Stimulated activated CD4-positive, alpha-beta T cell treated with anti-CD3 and anti-CD28 coated beads, Interleukin-2, amount 100 ng/mL, for 24 hours (primary cell): ENCODE measurements at places on chromosomes 7 and 10.

DNA sequence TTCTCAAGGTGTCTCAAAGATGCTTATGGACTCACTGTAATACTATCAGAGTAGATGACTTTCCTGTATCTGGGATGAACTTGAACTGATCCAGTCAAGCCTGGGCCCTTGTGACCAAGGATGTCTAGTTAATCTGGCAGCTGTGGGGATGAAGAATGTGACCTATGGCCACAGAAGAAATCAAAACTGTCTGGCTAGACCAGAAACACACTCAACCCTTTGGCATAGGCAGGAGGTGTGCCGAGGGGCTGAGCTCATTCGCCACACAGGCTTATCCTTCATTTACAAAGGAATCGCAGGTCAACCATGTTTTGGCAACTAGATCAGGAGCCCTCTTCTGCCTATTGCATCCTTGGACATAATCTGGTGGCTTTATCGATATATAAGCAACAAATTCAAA lies 110.6 kb downstream of the ATXN7L1 start:
- DNase-seq = no peak

DNA sequence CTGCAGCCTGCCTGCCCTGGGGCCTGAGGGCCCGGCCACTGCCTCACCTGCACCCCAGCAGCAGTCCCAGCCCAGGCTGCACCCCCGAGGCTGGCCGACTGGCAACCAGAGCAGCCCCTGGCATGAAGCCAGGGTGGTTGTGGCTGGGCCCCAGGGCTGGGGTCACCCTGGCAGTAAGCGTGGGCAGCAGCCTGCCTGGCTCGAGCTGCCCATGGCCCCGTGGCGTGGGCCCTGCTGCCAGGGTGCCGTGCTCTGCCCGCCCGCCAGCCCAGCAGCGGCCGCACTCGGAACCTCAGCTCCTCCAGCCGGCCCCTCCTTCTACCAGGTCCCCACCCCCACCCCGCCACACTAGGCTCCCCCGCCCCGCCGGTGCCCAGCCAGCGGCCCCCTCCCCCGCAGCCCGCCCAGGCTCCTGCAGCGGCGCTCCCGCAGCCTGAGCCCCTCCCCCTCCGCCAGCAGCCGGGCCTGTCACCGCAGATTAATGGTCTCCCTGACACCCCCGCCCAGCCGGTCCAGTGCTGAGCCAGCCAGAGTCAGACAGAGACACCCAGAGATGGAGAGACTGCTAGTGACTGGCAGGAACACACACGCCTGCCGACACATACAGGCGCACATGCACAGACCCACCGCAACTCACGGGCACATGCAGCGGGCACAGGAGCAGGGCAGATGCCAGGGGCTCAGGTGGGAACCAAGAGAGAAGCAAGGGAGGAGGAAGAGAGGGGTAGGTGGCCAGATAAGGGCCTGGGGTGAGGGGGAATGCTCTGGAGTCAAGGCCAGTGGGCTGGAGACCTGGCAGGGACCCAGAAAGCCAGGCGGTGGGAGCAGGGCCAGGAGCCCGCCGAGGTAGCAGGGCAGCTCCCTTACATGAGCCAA lies 22.4 kb downstream of the KCNH2 start:
- DNase-seq = no peak

DNA sequence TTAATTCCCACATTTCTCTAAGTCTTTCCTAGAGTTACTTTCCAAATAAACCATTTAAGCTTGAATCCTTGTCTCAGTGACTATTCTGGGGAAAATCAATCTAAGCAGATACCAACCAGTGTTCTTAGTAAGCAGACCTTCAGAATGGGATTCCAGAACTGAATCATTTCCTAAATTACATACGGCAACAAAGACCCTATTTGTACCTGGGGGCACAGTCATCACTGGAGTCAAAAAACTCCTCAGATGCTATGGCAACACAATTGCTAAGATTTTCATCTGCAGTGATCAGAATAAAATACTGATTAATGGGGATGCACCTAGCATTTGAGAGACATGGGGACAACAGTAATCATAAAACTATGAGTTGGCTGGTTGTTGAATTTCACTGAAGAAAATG lies 284.7 kb upstream of the HGF start:
- DNase-seq = no peak

DNA sequence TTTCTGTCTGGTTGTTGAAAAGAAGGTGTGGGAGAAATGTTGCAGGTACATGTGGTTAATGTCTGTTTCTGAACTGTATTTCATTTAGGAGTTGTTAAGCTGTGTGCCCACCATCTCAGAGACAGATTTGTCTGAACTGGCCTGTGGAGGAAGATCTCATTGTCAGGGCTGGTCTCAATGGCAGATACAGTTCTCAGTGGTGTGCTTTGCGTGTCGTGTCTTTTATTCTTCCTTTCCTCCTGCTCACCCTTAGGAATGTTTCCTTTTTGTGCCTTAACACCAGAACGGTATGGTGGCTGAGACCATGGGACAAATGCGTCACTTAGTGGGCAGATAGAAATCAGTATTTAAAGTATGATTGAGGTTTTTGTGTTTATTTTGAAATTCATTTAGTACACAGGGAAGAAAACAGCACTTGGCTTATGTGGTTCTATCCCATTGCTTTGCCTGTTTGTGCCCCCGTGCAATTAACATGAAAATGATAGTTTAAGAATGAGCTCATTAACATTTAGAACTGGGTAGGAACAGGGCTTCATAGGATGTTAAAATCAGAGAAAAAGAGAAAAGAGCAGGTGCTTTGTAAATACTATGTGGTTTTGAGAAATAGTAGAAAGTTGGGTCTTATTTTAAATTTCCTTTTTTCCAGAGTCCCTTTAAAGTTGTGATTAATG lies 112.6 kb downstream of the AUTS2 start:
- no peak for DNase-seq

DNA sequence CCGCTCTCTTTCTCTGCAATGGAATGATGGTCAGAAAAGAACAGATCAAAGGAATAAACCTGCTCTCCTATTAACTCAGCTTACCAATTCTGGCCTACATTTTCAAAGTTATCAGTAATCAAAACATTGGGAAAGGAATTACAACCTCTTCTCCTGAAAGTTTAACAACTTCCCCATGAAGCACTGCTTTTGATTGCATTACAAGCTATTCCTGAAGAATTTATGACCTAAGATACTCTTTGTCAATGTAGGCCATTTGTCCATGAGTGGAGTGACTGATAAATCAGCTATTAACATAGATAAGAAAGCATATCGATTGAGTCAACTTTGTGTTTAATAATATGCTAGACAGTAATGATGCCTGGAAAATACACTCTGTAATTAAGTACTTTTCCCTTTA lies 271.7 kb upstream of the C7orf33 start:
- DNase-seq = no peak

GRCh38 chr10:86752311-86752710 lies 4.1 kb upstream of the BMPR1A start:
- DNase-seq = no peak

GRCh38 chr10:55180357-55180756 lies 379.3 kb upstream of the PCDH15 start:
- no peak for DNase-seq

DNA sequence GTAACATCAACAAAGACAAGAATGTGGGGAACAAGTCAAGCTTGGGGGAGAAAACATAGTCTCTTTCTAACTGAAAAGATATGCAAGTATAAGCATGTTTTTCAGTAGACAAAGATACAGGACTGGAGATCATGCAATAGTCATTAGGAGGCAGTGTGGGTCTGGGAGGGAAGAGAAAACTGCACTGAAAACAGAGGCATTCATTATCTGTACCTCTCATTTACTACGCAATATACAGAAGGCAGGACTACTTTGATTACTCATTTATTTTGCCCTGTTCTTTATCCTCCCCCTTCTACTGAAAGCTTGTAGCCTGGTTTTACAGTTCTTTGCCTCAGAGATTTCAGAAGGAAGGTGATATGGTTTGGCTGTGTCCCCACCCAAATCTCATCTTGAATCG lies 341.2 kb downstream of the CRPPA start:
- DNase-seq = no peak

GRCh38 chr7:30285067-30285535 lies 704 bp downstream of the ZNRF2 start:
- DNase-seq = peak; percentile 40

GRCh38 chr7:41438705-41439514 lies 264.0 kb downstream of the INHBA start:
- DNase-seq = no peak

DNA sequence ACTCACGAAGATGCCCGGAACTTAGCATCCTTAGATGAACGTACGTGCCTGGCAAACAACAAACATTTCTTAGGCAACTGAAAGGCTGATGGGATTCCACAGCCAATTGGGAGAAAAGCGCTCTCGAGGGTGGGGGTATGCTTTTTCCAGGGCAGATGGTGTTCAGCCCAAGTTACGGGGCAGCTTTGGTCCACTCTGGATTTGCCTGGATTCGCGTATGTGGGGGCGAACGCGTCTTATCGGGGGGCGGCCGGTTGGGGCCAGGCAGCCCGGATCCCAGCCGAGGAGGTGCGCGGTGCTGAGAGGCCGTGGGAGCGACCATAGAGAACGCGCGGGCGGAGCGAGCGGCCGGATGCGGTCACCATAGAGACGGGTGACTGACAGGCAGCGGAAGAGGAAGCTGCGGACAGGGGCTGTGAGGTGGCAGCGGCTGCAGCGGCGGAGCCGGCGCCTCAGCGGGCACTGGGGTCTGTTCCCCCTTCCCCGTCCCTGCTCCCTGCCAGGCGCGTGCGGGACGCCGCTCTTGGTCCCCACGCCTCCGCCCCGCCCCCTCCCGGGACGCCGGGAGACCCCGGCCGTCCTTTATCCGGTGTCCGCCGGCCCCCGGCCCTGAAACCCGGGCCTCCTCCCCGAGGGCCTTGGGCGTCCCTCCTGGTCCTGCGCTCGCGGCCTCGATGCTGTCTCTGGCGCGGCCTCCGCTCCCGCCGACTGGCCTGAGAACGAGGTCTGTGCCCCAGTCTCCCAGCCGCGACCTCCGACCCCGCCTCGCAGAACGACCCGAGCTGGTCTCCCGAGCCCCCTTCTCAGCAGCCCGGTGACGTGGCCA lies at the start of gene CHPF2:
TSS of gene CHPF2 (plus strand) at position 393 of the 826 bp plus-strand sequence. CDS start 1,529 bp downstream, outside the sequence.
- peak; percentile 92 for DNase-seq

- no peak for DNase-seq
Observed at GRCh38 chr10:93752761-93753160, 5.0 kb upstream of the LGI1 start.

- DNase-seq = no peak
Observed at GRCh38 chr10:11551916-11552602, 59.4 kb downstream of the USP6NL start.

DNA sequence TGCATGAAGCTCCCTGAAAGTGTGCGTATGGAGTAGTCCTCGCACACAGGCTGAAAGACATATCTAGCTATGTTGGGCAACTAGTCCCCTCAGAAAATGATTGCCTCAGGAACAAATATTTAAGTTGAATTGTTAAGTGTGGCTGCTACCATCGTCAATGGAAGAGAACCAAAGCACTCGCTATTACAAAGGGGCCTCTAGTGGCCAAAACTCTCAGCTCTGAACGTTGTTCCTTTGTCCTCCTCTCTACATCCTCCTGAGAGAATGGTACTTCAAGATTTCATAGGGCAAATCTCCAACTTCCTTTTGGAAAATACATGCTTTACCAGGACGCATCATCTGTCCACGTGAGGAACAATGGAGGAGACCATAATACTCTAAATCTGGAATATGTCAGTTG lies 209.9 kb downstream of the NRG3 start:
- DNase-seq = no peak

DNA sequence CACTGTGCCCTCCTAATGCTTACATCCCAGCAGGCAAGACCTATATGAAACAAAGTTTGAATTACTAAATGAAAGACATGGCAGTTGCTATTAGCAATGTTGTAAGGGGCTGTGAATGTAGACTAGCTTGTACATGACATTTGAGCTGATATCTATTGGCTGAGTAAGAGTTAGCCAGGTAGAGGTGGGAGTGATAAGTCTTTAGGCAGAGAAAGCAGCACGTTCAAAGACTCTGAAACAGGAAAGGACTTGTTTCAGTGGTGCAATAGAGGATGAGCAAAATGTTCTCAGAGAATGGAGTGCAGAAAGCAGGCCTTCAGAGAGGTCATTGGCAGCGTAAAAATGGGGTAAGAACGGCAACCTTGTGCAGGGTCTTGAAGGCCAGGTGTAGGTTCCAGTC lies 687.6 kb downstream of the AUTS2 start:
- DNase-seq = no peak

GRCh38 chr7:21383227-21384220 lies 44.4 kb upstream of the SP4 start:
- DNase-seq = no peak

GRCh38 chr7:19508124-19508523 lies 200.7 kb downstream of the POLR1F start:
- DNase-seq = no peak

GRCh38 chr7:51065766-51066165 lies 250.8 kb downstream of the COBL start:
- no peak for DNase-seq

GRCh38 chr7:87110778-87111177 lies 41.5 kb upstream of the DMTF1 start:
- no peak for DNase-seq
